ENCODE measurements at places on chromosomes 3 and 15.

DNA sequence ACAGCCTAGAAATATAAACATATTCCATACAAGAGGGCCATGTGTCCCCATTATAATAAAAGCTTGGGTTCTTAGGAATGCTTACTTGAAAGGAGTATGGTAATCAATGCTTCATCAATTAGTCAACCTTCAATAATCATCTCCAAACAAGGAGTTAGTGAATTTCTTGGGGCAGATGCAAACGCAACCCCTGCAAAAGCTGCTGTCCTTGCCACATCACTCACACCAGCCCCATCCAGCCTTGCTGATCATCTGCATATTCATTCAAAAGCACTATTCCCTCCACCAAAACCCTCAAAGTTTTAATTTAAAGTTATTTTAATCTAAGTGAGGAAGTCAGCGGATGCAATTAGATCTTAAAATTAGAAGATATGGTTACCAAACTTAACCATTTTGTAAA, 54.0 kb upstream of the VGLL4 start:
- no peak for DNase-seq

DNA sequence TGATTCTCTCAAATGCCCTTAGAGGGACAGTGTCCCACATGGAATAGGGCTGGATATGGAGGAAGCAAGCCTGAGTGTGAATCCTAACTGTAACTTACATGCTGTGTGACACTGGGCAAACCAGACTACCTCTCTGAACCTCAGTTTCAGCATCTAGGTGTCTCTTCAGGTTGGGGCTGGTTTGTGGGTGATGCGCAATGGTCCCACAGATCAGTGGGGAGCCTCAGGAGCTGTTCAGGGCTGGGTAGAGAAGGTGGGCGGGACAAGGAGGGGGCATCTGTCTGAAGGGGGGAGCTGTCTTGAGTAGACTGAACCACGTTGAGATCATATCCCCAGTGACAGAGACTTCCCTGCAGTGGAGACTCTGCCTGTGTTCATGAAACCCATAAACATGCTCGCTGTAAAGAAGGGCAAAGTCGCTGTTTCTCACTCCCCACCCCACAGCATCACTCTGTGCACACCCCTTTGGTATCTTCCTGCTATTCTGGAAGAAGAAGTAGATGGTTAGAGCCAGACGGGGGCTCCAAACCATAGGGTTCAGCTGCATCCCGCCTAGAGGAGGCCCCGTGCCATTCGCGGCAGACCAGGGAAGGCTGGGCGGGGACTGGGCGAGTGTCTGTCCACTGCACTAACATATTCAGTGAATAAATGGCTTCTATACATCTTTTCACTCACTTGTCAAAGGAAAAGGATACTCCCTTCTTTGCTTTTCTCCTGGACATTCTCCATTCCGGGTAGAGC, 28.4 kb downstream of the SRPRB start:
- no peak for DNase-seq

DNA sequence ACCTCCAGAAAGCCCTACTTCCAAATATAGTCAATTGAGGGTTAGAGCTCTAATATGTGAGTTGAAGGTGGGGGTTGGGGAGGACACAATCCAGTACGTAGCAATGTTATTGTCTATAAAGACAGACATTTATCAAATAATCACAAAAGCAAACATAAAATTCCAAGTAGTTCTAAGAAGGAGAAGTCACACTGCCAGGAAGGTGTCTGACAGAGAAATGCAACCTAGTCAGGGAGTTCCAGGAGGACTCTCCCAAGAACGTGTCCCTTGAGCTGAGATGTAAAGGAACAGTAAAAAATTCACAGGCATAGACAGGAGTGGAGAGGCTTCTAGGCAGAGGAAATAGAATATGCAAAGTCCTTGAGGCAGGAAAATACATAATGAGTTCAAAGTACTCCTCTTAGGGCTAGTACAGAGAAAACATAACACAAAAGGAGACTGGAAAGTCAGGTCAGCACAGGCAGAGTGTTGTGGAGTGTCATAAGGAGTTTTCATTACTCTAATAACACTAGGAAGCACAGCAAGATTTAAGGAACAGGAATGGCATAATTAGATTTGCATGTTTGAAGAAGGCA, 277.6 kb upstream of the STT3B start:
- no peak for DNase-seq

- DNase-seq: peak; percentile 62
Observed at GRCh38 chr3:148861277-148861869, 3.7 kb upstream of the CPA3 start.

DNA sequence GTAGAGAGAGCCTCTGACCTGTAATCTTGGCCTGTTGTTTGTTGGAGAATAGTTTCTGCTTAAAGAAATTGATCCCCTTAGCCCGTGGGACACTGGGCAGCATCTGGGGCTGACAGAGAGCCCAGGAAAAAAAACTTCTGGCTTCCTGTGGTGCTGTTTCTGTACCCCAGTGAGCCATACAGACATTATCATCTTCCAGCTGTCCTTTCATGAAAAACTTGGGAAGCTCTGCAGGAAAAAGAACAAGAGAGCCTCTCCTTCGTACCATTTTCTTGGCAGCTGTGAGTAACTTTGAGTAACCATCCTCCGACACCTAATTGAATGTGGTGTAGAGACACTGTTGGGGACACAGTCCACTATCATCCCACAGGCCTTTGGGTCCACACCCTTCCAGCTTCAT, 333.0 kb downstream of the SHQ1 start:
- no peak for DNase-seq

GRCh38 chr3:129608087-129608935, 1.8 kb upstream of the PLXND1 start:
- peak; percentile 62 for DNase-seq

DNA sequence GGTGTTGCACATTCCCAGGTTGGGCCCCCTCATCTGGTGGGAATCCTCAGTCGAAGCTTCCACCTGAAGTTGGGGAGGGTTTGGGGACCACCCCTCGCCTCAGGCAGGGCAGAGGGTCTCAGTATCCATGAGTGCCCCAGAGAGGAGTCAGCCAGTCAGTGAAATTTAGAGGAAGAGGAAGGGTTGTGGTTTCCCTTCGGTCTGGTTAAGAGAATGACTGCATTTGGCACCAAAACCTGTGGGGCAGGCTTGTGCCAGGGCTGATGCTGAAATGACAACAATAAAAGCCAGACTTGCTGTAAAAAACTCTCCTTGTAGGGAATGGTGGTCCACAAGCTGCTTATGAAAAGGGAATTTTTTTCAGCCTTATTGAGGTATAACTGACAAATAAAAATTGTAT, 22.6 kb downstream of the LMCD1 start:
- DNase-seq: no peak

DNA sequence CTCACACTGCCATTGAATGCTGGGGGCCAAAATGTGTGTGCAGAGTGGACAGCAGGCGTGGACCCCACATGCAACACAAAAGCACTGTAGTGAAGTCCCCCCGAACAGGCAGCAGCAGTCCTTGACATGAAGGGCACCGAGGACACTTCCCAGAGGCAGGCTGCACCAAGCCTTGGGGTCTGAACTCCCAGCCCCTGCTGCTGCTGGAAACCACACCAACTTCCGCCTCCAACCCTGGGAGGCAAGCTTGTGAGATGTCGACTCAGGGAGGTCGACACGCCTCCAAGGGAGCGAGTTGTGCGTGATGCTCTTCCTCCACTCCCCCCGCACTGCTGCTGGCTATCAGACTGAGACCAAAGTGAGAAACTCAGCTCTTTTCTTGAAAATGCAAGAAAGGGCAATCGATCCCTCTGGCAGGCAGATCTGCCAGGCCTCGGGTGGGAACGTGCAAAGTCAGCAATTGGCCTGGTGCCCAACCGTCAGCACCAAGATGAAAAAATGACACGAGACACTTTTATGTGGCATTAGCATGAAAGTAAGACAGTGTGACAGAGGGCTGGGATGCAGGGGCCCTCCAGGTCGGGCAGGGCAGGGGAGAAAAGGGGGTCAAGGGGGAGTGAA, 43.6 kb downstream of the WHAMM start:
- no peak for DNase-seq

DNA sequence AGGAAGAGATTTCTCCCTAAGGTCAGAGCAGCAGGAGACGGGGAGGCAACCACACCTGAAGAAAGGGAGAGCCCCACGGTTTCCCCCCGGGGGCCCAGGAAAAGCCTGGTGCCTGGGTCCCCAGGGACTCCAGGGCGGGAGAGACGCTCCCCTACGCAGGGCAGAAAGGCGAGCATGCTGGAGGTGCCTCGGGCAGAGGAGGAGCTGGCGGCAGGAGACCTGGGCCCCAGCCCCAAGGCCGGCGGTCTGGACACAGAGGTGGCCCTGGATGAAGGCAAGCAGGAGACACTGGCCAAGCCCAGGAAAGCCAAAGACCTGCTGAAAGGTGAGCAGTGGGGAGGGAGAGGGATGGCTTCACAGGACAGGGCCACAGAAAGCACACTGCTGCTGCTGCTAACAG, 26.2 kb upstream of the SLC28A1 start:
- no peak for DNase-seq

- DNase-seq: peak; percentile 44
Observed at GRCh38 chr3:24365168-24365567, 129.5 kb downstream of the THRB start.

DNA sequence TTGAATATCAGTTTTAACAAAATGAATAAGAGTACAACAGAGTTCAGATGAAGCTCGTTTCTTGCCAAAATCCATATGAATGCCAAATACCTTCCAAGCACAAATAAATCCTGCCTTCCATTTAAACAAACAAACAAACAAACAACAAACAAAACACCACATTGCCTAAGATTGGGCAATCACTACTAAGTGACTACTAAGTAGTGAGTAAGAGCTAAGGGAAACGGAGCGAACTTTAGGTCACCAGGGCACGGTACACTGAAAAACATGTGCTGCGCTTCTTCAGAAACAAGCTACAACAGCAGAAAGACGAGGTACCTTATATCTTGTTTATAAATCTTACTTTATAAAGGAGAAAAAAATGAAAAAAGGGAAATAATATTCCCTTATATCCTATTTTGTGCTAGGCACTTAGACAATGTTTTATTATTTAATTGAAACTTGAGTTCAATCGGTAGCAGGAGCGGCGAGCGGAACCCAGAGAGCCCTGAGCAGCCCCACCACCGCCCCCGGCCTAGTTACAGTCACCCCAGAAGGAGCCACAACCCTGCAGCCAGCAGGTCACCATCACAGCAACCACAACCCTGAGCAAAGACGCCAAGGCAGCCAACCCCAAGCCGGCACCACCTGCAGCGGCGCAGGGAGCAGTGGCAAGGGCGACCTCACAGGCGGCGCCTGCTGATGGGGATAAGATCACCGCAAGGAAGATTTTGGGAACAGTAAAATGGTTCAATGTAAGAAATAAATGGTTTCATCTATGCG, 216.9 kb downstream of the ZBTB20 start:
- DNase-seq: no peak

GRCh38 chr3:131388490-131388799, 6.9 kb downstream of the NUDT16 start:
- no peak for DNase-seq

DNA sequence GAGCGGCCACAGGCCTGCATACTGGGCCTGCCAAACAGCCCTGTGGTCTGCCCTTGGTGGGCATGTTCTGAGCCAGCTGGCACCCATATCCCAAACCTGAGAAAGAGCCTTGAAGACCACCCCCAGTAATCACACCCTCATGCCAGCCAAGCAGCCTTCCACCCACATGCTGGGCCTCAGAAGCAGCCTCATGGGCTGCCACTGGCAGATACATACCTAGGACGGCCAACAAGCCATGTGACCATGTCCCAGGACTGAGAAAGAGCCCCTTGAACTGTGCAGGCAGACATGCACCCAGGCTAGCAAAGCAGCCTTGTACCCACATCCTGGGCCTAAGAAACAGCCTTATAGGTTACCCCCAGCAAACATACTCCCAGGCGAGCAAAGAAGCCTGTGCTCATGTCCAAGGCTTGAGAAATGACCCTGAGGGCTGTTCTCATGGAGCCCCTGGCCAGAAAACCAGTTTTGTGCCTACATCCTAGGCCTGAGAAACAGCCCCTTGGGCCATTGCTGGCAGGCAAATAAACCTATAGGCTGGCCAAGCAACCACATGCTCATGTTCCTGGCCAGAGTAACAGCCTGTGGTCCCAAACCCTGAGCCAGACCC, 24.9 kb downstream of the TUBGCP5 start:
- DNase-seq: no peak

DNA sequence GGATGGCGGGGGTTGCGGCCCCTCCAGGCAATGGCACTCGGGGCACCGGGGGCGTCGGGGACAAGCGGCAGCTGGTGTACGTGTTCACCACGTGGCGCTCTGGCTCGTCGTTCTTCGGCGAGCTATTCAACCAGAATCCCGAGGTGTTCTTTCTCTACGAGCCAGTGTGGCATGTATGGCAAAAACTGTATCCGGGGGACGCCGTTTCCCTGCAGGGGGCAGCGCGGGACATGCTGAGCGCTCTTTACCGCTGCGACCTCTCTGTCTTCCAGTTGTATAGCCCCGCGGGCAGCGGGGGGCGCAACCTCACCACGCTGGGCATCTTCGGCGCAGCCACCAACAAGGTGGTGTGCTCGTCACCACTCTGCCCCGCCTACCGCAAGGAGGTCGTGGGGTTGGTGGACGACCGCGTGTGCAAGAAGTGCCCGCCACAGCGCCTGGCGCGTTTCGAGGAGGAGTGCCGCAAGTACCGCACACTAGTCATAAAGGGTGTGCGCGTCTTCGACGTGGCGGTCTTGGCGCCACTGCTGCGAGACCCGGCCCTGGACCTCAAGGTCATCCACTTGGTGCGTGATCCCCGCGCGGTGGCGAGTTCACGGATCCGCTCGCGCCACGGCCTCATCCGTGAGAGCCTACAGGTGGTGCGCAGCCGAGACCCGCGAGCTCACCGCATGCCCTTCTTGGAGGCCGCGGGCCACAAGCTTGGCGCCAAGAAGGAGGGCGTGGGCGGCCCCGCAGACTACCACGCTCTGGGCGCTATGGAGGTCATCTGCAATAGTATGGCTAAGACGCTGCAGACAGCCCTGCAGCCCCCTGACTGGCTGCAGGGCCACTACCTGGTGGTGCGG, 1.9 kb downstream of the CHST2 start:
- DNase-seq: peak; percentile 40

DNA sequence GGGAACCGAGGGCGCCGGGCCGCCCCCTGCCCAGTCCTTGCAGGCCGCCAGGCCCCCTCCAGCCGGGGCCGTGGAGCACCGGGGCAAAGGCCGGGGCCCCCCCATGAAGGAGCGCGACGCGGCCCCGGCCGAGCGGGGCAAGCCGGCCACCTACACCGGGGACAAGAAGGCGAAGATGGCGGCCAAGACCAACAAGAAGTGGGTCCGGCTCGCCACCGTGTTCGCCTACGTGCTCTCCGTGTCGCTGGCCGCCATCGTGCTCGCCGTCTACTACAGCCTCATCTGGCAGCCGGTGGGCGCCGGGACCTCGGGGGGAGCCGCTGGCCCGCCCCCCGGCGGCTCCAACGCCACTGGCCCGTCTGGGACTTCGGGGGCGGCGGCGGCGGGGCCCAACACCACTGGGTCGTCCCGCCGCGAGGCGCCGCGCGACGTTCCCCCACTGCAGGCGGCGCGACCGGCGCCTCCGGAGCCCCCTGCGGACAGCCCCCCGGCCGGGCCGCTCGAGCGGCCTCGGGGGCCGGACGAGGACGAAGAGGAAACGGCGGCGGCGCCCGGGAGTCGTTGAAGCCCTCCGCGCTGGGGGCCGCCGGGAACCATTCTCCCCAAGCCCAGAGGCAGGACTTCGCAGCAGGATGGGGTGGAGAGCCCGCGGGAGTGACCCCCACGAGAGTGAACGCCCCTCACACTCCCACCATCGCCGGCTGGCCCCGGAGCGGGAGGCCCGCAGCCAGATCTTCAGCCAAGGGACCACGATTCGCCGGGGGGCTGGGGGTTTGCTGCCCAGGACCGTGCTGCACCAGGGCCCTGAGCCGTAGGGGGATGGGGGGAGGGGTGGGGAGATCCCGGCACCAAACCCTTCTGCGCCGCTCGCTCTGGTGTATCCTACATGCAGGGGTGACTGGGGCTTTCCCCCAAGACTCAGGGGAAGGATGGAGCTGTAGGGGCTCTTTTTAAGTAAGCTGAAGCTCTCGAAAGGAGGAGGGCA, 753 bp downstream of the INAFM2 start:
- no peak for DNase-seq
